ENCODE measurements at places on chromosomes 12 and 14.

GRCh38 chr12:58871556-58871955, 48.7 kb downstream of the LRIG3 start:
- no peak for DNase-seq

GRCh38 chr12:64682572-64683277, 72.4 kb downstream of the RASSF3 start:
- DNase-seq: no peak

DNA sequence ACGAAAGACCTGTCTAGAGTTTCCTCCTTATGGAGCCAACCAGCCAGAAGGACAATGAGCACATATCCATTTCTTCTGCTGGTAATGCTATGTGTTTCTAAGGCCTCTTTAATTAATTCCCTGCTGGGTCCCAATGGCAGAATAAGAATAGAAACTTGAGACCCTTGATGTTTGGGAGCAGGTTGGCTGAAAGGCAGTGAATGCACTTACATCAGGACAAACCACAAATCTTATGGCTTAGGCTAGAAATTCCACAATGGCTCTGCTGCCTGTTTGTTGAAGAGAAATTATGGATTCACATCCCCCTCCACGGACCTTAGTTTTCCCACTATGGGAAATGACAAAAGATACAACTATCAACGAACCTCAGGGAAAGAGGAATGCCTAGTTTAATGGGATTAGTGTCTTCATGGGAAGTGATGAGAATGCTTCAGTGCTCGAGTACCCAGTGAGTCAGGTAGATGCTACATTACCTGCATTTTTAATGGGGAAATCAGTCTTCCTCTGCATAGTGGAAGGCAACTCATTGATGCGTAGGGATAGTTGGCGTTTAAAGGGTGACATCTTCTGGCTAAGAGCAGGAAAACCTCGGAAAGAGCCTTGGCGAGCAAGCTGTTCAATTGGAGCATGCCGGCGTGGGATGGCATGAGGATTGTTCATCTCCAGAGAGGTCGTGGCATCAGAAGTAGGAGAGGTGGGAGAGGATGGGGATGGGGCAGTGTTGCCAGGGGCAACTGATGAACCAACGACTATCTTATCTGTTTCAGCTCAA, 46.5 kb downstream of the PAPLN start:
- no peak for DNase-seq

- DNase-seq: no peak
Observed at GRCh38 chr12:108144080-108144479, 15.0 kb downstream of the WSCD2 start.

DNA sequence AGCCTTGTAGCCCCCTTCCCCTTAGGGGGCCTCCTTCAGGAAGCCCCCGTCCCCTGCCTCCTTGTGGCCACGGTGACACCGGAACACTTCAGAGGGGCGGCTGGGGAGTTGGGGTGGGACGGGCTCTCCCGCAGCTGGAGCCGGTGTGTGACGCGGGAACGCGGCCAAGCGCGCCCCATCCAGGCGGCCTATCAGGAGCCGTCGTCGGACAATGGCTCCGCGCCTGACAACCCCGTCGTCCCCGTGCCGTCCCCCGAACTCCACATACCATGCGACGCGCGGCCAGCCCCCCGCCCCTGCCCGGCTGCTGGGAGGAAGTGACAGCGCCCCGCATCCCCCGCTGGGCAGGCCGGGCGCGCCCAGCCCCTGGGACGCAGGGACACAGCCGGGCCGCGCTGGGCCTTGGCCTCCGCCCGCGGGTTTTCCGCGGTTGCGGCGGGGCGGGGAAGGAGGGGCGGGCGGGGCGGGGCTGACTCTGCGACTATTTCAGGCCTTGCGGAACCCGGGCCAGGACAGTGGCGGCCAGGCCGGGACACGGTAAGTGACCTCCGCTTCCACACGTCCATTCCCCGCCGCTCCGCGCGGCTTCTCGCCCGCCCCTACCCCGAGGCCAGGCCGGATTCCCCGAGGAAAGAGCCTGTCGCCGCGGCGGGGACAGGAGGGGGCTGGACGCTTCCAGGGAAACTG, at the start of gene TNFAIP2:
Gene TNFAIP2 (plus strand): TSS at position 515 of the 687 bp plus-strand sequence. CDS start 2,997 bp downstream, outside the sequence.
- no peak for DNase-seq

DNA sequence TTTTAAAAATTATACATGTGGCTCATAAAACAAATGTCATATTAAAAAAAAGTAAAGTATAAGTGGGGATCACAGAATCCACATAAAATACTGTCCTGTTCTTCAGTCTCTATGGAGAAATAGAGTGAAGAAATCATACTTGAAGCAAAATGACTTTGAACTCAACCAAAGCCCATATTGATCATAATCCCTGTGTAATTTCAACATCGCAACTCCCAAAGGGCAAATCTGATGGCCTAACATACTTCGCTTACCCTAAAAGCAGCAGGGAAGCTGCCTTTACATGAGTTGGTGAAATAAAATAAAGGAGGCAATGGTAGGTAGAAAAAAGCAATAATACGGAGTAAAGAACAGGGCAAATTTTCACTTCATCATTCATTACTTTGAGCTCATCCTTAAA, 101.8 kb downstream of the CEP128 start:
- DNase-seq: no peak

- DNase-seq: no peak
Observed at GRCh38 chr12:779745-780734, 27.7 kb downstream of the WNK1 start.

DNA sequence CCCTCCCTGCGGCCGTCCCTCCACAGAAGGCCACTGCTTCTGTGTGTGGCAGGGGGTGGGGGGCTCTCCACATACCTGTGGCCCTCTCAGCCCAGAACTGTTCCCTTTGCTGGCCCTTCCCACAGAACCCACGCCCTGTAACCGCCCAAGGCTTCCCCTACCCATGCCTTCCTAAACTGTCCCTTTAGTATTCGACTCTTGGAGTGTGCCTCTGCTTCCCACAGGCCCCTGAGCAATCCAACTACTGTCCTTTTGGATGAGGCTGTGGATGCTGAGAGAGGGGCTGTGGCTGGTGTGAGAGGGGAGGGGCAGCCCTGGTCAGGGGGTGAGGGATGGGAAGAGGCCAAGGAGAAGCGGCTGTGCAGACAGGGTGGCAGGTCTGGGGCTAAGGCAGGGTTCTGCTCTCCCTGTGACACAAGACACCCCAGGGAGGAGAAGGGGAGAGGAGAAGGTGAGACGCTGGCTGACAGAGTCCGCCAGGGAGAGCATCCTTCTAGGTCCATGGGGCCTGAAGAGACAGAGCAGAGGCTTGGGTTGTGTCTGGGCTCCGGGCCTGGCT, 46.0 kb downstream of the DLK1 start:
- DNase-seq: no peak

- no peak for DNase-seq
Observed at GRCh38 chr12:43896496-43896895, 60.6 kb downstream of the TMEM117 start.

DNA sequence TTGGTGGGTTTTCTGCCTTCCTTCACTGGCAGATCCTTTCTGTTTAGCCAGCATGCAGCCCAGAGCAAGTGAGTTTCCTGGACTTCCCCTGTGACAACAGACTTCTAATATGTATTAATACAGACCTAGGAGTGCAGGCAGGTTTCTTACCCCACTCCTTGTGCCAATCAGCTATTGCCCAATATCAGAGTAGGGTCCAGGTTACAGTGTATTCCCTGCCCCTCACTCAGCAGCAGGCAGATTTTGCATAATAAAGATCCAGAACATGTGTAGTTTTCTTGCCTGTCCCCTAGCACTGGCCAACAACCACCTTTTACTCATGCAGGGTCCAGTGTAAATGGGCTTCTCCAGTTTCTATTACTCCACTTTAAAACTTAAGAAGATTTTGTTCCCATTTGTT, 4.7 kb upstream of the SMIM10L1 start:
- DNase-seq: no peak

GRCh38 chr14:54660604-54661111, 93.7 kb downstream of the SAMD4A start:
- no peak for DNase-seq

All from stimulated activated CD4-positive, alpha-beta T cell treated with anti-CD3 and anti-CD28 coated beads, Interleukin-4, amount 100 ng/mL, for 48 hours (primary cell).